Smooth muscle cell of the brain vasculature (primary cell): ENCODE measurements at places on chromosomes 16 and 17.

DNA sequence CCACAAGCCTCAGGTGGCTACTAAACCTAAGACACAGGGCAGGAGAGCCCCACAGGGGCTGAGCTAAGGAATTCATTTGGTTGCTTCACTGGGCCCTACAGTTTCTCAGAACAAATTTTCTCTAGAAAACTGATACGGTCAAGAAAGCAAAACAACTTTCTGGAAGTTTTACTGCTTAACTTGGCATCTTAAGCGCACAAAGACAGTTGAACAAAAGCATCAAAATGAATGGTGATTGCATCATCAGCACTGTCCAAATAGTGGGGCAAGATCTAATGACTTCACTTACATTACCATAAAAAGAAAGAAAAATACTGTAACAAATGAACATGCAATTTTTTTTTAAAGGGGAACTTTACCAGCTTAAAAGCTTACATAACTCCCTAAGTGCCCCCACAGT lies 47.6 kb downstream of the XPO6 start:
- DNase-seq: peak; percentile 7

GRCh38 chr17:42578282-42578869 lies 847 bp upstream of the PSMC3IP start:
- peak; percentile 43 for DNase-seq

DNA sequence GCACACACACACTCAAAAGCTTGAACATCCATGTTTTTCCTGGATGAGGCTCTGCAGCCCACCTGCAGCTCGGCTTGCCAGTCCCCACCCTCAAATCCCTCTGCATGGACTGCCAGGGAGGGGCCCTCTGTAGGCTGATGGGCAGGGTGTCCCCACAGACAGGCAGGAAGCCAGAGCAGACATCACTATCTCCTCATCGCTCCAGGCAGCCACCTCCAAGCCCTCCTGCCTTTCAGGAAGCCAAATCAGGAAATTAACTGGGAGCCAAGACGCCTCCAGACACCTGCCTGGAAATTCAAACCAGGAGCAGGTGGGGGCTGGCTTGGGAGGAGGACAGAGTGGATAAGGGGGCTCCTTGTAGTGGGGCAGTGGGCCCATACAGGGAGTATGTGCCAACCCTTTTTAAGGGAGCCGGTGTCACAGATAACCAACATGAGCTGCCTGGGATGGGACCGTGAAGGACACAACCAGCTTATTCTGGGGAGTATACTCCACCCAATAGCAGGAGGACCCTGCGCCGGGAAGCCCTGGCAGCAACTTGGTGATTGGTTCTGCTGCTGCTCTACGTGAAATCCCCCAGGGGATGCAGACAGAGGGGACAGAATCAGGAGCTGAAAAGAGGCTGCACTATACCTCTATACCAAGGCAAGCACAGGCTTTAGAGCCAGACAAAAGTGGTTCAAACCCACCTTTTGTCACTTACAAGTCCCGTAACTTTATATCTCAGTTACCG lies 139.1 kb downstream of the CCT6B start:
- DNase-seq: no peak

DNA sequence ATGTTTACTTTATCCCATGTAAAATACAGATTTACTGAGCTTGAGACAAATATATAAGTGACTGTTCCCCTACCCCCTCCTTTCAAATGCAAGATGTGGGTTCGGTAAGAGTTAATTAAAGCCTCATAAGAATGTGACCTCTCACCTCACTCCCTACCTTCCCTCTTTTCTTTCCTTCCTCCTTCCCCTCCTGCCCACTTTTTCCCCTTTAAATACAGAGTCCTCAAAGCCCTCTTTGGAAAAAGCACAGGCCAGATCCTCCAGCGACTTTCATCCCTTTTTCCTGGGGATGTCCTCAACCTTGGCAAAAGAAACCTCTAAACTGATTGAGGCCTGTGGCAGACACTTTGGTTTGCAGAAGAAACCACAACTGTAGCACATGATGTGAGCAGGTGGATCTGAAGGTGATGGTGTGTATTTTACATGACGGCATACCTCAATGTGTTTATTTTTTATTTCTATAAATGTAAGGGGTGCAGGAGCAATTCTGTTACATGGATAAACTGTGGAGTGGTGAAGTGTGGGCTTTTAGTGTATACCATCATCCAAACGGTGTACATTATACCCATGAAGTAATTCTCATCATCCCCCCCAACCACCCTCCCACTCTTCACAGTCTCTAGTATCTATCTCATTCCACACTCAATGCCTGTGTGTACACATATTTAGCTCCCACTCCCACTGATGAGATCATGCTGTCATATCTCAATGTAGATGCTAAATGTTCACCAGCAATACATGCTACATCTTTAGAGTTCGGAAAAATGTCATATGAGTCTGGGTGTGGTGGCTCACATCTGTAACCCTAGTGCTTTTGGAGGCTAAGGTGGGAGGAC lies 77.7 kb downstream of the XYLT1 start:
- no peak for DNase-seq

- no peak for DNase-seq
Observed at GRCh38 chr16:13997526-13997925, 73.6 kb upstream of the MRTFB start.

- DNase-seq: no peak
Observed at GRCh38 chr17:7852919-7853690, 1.8 kb upstream of the TMEM88 start.
